ENCODE measurements at places on chromosomes 6 and 20.

- DNase-seq, result no peak
Measured at GRCh38 chr6:143971482-143972205, 36.4 kb downstream of the PLAGL1 start.

DNA sequence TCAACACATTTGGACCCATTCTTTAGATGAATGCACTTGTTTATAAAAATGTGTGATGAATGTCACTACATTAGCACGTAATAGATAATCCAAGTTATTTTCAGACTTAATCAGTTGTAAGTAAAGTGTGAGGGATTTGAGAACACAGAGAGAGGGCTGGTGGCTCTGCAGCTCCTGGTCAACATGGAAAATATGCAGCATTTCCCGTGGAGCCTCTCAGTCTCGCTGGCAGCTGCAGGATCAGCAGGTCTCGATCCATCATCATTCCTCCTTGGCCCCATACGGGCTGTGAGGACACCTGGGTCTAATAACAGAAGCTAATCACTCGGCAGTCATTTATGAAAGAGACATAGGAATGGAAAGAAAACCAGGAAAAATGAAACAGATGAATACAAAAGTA lies 390.2 kb downstream of the PRKN start:
- no peak for DNase-seq

GRCh38 chr6:41375598-41376151 lies 40.3 kb downstream of the NCR2 start:
- no peak for DNase-seq

DNA sequence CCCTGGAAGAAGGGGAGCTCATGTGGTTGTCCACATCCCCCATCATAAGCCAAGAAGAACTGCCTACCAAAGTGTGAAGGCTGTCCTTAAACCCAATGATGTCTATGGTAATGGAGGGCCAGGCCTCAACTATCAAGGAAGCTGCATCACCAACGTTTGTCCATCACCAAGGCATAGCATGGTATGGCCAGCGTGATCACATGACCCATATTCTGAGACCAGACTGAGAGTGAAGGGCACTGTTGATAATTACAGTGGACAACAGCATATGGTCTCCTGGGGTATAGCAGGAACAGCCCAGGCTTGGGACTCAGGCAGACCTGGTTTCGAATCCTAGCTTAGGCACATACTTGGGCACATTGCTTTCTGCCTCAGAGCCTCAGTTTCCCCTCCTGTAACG lies 218.2 kb upstream of the RREB1 start:
- DNase-seq, result no peak

DNA sequence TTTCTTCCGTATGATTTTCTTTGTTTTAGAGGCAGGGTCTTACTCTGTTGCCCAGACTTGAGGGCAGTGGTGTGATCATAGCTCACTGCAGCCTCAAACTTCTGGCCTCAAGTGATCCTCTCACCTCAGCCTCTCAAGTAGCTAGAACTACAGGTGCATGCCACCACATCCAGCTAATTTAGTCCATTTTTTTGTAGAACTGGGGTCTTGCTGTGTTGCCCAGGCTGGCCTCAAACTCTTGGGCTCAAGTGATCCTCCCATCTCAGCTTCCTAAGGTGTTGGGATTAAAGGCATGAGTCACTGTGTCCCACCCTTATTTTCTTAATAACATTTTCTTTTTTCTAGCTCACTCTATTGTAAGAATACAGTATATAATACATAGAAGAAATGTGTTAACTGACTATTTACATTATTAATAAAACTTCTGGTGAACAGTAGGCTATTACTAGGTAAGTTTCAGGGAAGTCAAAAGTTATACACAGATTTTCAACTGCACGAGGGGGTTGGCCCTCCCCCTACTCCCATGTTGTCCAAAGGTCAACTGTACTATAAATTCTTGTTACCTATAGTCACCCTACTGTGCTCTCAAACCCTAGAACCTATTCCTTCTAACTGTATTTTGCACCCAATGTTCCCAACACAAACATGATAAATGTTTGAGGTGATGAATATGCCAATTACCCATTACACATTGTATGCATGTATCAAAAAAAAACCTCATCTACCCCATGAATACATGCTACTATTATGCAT lies 56.3 kb downstream of the PXDC1 start:
- no peak for DNase-seq

DNA sequence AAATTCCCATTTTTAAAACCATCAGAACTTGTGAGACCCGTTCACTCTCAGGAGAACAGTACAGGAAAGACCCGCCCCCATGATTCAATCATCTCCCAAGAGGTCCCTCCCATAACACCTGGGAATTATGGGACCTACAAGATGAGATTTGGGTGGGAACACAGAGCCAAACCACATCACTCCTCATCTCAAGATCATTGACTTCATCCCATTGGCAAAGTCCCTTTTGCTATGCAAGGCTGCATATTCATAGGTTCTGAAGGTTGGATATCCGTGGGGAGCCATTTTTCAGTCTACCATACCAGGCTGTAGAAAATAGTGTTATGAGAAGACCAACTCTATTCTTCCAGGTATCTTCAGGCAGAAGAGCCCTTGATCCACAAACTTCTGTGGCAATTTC lies 219.1 kb downstream of the DOK5 start:
- DNase-seq, result no peak

DNA sequence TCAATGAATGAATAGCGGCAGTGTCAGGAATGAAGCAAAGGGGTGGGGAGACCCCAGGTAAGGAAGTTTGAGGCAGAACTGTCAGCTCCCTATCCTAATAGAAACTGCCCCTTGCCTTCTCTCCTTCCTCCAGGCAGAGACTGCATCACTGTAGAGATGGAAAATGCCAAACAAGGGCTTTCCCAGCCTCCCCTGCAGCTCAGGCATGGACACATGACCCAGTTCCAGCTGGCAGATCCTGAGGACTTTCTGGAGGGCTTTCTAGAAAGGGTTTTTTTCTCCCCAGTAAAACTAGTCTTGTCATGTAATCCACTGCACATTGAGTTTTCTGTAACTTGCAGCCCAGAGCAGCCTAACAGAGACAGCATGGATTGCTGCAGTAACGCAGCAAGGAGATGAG lies 17.9 kb upstream of the PNPLA1 start:
- no peak for DNase-seq

DNA sequence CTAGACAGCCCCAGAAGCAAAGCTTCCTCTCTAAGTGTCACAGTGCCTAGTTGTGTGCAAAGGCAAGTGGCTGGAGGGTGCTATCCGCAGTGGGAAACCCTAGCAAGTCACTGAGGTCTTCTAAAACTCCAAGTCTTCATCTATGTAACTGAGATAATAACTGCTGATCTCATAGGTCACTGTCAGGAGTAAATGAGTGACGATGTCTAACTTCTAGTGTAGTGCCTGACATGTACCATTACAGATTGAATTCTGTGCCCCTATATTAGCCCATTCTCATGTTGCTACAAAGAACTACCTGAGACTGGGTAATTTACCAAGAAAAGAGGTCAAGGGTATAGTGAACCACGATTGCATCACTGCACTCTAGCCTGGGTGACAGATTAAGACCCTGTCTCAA lies 253.5 kb upstream of the JARID2 start:
- no peak for DNase-seq

DNA sequence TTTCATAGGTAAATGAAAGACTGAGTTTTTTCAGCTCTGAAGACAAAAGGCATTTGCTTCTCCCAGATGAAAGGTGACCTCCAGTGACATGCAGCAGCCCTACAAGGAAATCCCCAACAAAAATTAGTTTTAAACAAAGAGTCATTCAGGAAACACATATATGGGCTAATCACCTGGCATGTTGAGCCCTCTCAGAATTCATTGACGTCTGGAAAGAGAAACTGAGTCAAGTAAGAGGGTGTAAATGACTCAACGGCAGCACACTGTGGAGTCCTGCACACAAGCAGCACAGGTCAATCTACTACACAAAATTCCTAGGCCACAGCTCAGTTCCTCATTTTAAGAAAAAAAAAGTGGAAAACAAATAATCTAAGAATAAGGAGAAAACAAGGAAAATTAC lies 592.3 kb downstream of the EPHA7 start:
- DNase-seq, result no peak

GRCh38 chr20:32975698-32976674 lies 28.2 kb downstream of the SUN5 start:
- DNase-seq, result peak; percentile 41

DNA sequence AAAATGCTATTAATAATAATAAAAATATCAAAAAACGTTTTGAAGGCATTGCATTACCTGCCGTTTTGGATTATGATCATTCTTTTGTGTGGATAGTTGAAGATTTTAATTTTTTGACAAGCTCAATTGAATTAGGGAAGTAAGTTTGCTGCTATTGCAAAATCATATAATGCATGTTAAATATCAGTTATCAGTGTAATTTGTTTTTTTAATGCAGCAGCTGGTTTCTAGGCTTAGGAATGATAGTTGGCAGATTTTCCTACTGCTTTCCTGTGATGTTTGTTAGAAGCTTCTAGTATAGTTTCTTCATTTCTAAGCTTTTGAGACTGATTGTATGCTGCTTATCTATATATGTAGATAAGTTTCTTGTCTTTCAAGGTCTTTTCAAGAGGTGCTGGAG lies 99.0 kb downstream of the JARID2 start:
- DNase-seq, result no peak

GRCh38 chr6:28530777-28531176 lies 5.1 kb downstream of the GPX5 start:
- no peak for DNase-seq

- no peak for DNase-seq
Measured at GRCh38 chr6:20001286-20001685, 164.1 kb downstream of the ID4 start.

DNA sequence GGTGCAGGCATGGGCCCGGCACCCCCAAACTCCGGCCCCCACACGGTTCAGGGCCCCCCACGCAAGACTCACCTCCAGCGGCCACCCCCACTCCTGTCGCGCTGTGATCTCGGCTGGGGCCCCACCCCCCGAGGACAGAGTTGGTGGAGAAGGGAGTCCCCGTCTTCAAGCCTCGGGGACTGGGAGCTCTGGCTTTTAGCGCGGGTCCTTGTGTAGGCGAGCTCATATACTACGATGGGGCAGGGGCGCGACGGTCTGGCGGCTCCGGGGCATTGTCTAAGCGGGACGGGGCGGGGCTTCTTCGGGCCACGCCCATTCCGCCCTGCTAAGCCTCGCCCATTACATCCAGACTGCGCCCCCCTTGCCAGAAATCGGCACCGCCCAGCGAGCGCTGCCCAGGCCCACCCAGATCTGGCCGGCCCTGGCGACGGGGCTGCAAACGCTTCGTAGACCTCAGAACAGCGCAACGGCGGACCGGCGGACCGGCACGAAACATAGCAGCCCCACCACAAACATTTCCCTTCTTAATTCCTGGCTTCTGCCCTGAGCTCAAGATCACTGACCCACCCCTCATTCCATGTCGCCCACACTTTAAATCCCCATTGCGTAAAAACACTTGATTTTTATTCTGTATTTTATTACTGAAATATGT lies 1.0 kb upstream of the DDAH2 start:
- peak; percentile 95 for DNase-seq

DNA sequence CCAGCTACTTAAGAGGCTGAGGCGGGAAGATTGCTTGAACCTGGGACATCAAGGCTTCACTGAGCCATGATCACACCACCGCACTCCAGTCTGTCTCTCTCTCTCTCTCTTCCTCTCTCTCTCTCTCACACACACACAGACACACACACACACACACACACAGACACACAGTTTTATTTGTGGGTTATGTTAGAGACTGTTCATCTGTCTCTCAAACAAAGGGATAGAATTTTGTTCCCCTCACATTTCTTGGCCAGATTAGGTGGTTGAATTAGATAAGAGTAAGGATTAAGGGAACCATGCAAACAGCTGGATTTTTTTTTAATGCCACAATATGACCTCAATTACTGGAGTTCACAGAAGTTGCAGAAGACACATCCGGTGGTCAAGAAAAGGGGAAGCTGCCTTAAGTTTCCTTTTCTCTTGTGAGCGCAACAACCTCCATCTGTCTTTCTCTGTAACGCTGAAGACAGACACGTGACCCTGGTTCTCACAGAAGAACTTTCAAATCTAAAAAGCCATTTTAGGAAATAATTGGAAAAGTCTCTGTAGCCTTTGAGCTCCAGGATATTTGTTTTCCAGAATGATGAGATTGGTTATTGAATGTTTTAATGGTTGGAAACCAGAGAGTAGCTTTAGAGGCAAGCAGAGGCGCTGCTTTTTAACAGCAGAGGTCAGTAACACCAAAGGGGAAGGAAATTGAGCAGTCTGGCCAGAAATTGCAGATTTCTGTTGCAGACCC lies 32.9 kb upstream of the LGSN start:
- DNase-seq, result no peak

- DNase-seq, result no peak
Measured at GRCh38 chr6:132215805-132216204, 185.5 kb downstream of the MOXD1 start.

- DNase-seq, result no peak
Measured at GRCh38 chr6:4620284-4621151, 155.7 kb upstream of the CDYL start.

DNA sequence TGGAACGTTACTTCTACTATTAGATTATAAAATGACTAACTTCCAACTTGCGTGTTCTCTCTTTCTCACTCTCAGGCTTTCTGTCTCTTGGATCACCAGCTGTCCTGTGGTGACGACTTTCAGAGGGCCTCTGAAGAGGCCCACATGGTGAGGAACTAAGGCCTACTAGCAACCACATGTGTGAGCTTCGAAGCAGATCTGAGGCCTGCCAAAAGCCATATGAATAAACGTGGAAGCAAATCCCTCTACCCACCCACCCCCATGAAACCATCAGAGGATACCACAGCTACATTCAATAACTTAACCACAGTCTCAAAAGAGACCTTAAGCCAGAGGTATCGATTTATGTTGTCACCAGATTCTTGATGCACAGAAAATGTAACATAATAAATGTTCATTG lies 13.5 kb upstream of the BMP5 start:
- no peak for DNase-seq

DNA sequence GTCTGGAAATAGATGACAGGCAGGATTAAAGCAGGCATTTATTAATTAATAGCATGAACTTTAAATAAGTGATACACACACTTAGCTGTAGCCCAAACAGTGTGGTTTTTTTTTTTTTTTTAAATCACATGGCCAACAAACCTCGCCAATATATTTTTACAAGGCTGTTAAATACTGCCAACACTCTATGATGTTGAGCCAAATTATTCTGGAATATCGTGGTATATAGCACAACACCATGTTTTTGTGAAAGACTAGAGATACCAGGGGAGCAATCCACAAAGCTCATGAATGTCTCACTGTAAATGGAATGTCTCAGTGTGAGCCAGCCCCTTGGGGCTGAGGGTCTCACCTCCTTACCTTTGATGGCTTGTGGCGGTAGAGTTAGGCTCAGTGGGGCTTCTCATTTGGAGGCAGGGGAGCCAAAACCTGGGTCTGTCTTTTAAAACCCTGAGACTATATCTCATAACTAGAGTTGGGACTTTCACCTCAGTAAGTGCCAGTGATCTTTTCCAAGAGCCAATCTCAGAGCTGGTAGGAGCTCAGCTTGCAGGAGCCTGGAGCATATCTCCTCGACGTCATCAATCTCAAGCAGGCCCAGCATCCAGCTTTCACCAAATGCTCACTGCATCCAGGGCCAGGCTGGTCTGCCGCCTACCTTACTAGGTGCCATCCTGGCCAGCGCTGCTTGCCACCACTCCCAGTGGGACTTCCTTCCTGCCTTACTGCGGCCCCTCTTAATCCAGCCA lies 78.5 kb upstream of the FAM184A start:
- DNase-seq, result no peak

GRCh38 chr6:136737374-136737844 lies 54.9 kb downstream of the MAP3K5 start:
- no peak for DNase-seq

- no peak for DNase-seq
Measured at GRCh38 chr6:47169785-47170616, 127.9 kb upstream of the ADGRF1 start.
